Activated T-cell treated with anti-CD3 and anti-CD28 coated beads, Interleukin-2, amount 50 U/mL, for 72 hours (primary cell): ENCODE measurements at places on chromosomes 13 and 19.
A peak's percentile ranks its signal among the peaks of the same experiment; 100 is the strongest.

- H3K27me3 ChIP-seq: no peaks in the 10 kb centered on the region
- H3K36me3 ChIP-seq: no peaks in the 10 kb centered on the region
- no peak overlapping the region for H3K4me3 ChIP-seq
- H3K27ac ChIP-seq: peak overlapping the region; percentile 79
- DNase-seq: no peak
Observed at GRCh38 chr19:12912571-12912970, 6.5 kb downstream of the SYCE2 start.

- DNase-seq: peak; percentile 15
- no peak overlapping the region for H3K4me3 ChIP-seq
- H3K4me1 ChIP-seq: peaks cover 14% of the 10 kb centered on the region
- H3K27ac ChIP-seq: no peak overlapping the region
- no peaks in the 10 kb centered on the region for H3K36me3 ChIP-seq
- H3K27me3 ChIP-seq: no peaks in the 10 kb centered on the region
Observed at GRCh38 chr13:32278426-32278825, 36.7 kb downstream of the ZAR1L start.

DNA sequence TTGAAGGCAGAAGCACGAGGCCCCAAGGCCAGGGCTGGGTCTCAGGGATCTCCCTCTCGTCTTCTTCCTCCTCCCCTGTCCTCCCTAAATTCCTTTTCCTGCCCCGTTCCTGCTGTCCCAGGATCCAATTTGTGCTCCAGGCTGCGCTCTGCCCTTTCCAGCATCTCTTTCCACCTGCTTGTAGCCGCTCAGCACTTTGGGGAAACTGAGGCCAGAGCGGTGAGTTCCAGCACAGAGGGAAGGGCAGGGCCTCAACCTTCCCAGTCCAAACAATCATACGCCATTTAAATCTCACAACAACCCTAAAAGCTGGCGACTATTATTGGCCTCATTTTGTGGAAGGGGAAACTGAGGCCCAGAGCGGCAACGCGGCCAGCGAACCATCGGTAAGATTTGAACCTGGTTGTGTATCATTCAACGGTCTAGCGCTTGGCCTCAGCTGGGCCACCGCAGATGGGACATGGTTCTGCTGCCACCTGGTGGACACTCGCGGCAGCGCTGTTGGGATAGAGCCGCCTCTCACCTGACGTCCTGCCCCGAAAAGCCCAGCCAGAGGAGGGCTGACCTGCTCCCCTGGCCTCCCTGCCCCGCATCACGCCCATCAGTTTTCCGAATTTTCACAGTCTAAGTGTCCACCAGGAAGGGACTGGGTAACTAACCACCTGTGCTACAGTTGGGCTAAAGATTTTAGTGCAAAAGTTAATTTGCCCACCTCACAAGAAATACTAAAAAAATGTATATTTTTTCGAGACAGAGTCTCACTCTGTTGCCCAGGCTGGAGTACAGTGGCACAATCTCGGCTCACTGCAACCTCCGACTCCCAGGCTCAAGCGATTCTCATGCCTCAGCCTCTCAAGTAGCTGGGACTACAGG, 4.2 kb upstream of the RPL18A start:
- peaks cover 12% of the 10 kb centered on the region for H3K36me3 ChIP-seq
- H3K4me1 ChIP-seq: peaks cover 28% of the 10 kb centered on the region
- peak overlapping the region; percentile 32 for H3K4me3 ChIP-seq
- DNase-seq: peak; percentile 92
- peak overlapping the region; percentile 60 for H3K27ac ChIP-seq

DNA sequence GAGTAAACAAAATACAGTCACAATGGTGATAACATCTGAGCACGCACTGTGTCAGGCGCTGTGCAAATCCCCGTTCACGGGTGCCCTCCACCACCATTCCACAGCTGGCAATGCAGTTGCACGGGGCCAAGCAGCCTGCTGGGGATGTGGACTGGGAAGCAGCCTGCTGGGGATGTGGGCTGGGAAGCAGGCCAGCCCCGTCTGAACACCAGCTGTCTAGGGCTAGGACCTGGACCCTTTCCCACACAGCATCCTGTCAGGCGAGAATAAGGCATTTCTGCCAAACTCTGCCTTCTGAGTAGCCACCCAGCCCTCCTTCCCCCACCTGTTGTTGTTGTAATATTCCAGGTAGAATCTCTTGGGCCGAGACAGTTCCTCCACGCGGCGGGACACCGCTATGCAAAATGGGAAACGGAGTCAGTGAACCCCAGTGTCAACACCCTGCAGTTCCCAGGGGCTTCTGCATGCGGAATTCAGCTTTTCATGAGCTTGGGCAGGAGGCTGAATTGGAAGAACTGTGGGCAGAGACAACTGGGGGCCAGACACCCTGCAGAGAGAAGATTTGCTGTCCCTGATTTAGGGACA, 27.8 kb upstream of the MIER2 start:
- no peaks in the 10 kb centered on the region for H3K4me1 ChIP-seq
- peaks cover 13% of the 10 kb centered on the region for H3K27me3 ChIP-seq
- H3K27ac ChIP-seq: no peak overlapping the region
- no peak for DNase-seq
- H3K36me3 ChIP-seq: no peaks in the 10 kb centered on the region
- H3K4me3 ChIP-seq: no peak overlapping the region

GRCh38 chr13:28313579-28313978, 175.2 kb downstream of the PAN3 start:
- H3K27me3 ChIP-seq: no peaks in the 10 kb centered on the region
- H3K4me3 ChIP-seq: no peak overlapping the region
- H3K36me3 ChIP-seq: no peaks in the 10 kb centered on the region
- DNase-seq: peak; percentile 26
- no peaks in the 10 kb centered on the region for H3K4me1 ChIP-seq

DNA sequence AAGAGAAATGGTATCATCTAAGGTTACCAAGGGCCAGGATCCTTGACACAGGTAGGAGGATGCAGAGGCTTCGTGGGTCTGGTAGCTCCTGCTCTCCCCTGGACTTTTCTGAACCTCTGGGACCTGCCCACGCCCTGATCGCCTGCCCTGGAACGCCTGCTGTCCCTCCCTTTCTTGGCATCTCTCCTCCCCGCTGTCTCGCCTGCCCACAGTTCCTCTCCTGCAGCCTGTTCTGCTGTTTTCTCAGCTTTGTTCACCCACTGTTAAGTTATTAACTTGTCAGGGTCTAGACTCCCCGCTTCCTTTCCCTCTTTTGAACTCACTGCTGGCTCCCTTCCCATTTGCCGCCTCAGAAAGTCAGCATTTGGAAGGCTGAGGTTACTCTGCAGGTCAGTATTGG, 19.8 kb downstream of the SERP2 start:
- peaks cover 25% of the 10 kb centered on the region for H3K27me3 ChIP-seq
- no peak for DNase-seq
- no peak overlapping the region for H3K27ac ChIP-seq

GRCh38 chr19:37692956-37693620, 26.5 kb downstream of the ZNF607 start:
- no peak overlapping the region for H3K27ac ChIP-seq
- peaks cover 19% of the 10 kb centered on the region for H3K4me1 ChIP-seq
- no peaks in the 10 kb centered on the region for H3K27me3 ChIP-seq
- peaks cover 30% of the 10 kb centered on the region for H3K36me3 ChIP-seq
- peak overlapping the region; percentile 70 for H3K4me3 ChIP-seq

- no peaks in the 10 kb centered on the region for H3K36me3 ChIP-seq
- H3K4me3 ChIP-seq: no peak overlapping the region
- DNase-seq: no peak
- H3K4me1 ChIP-seq: peaks cover 26% of the 10 kb centered on the region
- peaks cover 51% of the 10 kb centered on the region for H3K27me3 ChIP-seq
- no peak overlapping the region for H3K27ac ChIP-seq
Observed at GRCh38 chr19:50721441-50722137, 1.6 kb upstream of the CLEC11A start.

GRCh38 chr13:39840201-39840600, 184.7 kb downstream of the COG6 start:
- no peak overlapping the region for H3K4me3 ChIP-seq
- no peaks in the 10 kb centered on the region for H3K36me3 ChIP-seq
- no peak for DNase-seq
- H3K27ac ChIP-seq: no peak overlapping the region

DNA sequence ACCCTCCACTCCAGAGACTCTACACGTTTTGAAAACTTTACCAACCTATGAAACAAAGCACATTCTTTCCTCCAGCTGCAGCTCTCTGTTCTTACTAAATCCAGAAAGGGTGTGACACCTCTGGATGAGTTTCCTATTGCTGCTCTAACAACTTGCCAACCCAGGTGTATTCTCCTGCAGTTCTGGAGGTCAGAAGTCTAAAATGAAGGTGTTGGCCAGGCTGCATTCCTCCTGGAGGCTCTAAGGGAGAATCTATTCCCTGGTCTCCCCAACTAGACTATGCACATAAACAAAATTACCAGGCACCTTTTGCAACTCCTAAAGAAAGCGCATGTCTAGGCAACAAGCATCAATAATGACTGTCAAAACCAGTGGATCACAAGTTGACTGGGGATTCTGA, 128.8 kb downstream of the NUFIP1 start:
- no peak for DNase-seq
- no peak overlapping the region for H3K4me3 ChIP-seq
- no peak overlapping the region for H3K27ac ChIP-seq
- H3K36me3 ChIP-seq: no peaks in the 10 kb centered on the region
- no peaks in the 10 kb centered on the region for H3K4me1 ChIP-seq

DNA sequence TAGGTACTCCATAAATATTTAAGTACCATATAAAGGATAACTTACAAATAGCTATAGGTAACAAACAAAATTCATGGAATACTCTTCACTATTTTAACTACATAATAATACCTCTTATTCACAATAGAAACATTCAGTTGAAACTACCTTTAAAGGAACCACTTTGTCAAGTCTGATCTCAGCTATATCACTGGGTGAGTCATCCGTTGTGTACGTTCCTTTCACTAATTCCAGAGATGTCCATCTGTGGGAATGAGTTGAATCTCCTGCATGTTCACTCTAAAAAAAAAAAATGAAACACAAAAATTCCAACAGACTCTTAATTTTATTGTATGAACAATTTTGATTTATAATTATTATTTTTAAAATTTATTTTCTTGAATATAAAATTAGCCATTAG, 149.4 kb upstream of the FBXL3 start:
- peaks cover 8% of the 10 kb centered on the region for H3K36me3 ChIP-seq
- H3K4me3 ChIP-seq: no peak overlapping the region
- no peak overlapping the region for H3K27ac ChIP-seq
- no peaks in the 10 kb centered on the region for H3K27me3 ChIP-seq

DNA sequence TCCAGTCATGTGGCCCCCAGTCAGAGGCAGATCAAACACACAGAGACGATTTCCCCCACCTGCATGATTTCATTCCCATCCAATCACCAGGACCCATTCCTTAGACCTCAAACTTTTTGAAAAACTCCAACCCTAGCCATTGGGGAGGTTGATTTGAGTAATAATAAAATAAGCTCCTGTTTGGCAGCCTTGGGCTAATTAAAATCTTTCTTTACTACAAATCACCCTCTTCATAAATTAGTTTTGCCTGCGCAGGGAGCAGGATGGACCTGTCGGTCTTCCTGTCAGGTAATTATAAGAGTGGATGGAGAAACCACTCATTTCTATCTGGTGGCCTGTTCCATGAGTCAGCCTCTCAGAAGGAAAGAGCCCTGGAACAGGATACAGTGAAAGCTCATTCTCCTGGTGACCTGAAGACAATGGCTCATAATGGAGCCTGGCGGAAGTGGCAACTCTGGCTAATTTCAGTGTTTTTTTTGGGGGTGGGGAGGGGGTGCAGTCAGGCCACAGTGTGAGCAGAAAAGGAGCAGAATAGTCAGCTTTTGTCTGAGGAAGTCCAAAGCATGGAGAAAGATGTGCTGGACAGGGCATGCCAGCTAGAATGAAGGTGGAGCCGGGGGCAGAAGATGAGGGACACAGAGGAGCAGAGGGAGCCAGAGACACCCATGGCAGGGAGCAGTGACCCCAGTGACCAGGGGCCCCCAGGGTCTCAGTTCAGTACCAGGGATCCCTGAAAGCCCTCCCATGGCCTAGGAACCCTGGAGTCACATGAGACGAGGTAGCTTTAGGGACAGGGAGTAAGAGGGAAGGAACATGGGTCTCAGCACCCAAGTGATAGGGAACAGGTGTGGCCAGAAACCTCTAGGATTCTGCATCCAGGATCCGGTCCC, 31.8 kb upstream of the PSG9 start:
- no peaks in the 10 kb centered on the region for H3K36me3 ChIP-seq
- peaks cover 5% of the 10 kb centered on the region for H3K27me3 ChIP-seq
- H3K4me1 ChIP-seq: no peaks in the 10 kb centered on the region
- no peak overlapping the region for H3K4me3 ChIP-seq
- no peak overlapping the region for H3K27ac ChIP-seq
- DNase-seq: no peak
